ENCODE measurements at places on chromosomes 2 and 18.
A peak's percentile ranks its signal among the peaks of the same experiment; 100 is the strongest.

DNA sequence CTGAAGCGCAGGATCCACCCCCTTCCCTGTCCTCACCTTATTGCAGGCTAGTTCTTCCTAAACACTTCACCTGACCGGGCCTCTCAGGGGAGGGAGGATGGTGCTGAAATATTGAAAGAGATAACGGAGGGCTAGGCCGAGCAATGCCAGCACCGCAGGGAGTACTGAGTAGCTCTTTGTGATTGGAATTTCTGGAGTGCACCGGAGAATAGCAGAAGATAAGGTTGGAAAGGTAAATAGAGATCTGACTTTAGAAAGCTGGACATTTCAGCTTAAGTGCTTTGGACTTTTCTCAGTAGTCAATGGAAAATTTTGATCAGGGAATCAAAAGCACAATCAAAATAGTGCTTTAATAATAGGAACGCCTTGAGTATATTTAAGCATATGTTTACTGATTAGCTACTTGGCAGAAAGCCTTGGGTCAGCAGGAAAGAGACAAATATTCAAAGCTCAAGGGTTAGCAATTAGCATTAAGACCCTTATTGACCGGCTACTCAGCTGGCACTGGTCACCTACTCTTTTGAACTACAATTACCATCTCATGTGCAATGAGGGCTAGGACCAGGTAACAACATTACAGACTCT, 142.9 kb upstream of the NDUFV2 start:
- DNase-seq, result no peak

DNA sequence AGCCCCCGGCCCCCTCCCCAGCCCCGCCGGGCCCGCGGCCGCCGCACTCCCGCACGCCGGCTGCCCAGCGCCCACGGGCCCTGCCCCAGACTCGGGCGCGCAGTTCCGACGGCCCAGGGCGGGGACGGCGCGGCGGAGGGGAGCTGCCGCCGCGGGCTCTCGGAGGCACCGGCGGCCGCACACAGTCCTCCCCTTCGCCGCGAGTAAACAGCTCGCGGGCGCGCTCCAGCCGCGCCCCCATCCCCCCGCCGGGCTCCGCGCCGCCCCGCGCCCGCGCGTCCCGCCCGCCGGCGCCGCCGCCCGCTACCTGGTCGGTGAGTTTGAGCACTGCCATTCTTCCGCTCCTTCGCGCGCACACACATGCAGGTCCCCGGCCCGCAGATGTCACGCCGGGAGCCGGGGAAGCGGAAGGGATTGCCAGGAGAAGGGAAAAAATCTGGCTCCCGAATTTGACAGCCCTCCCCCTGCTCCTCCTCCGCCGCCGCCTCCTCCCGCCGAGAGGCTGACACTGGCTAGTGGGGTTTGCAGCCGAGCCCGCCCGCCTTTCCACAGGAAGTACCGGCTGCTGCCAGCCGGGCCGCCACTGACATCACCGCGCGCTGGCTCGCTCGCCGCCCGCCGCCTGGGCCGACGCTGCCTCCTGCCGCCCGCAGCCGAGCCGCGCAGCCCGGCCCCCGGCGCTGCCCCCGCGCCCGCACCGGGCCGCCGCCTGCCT, at the start of gene ANKRD44:
TSS of gene ANKRD44 (minus strand) at position 510 of the 715 bp plus-strand sequence. CDS start at position 334, 176 bp downstream.
- DNase-seq, result peak; percentile 71

- no peak for DNase-seq
Measured at GRCh38 chr2:148725564-148725963, 81.0 kb downstream of the EPC2 start.

GRCh38 chr2:114009205-114009944, 119.5 kb downstream of the ACTR3 start:
- no peak for DNase-seq

DNA sequence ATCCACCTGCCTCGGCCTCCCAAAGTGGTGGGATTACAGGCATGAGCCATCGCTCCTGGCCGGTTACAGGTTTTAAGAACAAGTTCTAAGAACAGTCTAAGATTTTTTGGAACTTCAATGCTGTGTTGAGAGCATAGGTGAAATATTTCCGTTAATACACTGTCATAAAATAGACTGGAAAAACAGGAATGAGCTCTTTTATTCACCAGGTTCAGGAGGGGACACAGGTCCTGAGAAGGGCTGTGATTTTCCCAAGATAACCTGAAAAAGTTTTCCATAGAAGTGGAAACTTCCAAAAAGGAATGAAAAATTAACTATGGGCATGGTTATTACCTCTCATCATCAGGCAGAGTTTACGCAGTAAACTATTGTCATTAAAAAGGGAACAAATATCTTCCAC, 97.6 kb upstream of the TMEM178A start:
- no peak for DNase-seq

- no peak for DNase-seq
Measured at GRCh38 chr2:190110131-190110530, 47.6 kb upstream of the MSTN start.

DNA sequence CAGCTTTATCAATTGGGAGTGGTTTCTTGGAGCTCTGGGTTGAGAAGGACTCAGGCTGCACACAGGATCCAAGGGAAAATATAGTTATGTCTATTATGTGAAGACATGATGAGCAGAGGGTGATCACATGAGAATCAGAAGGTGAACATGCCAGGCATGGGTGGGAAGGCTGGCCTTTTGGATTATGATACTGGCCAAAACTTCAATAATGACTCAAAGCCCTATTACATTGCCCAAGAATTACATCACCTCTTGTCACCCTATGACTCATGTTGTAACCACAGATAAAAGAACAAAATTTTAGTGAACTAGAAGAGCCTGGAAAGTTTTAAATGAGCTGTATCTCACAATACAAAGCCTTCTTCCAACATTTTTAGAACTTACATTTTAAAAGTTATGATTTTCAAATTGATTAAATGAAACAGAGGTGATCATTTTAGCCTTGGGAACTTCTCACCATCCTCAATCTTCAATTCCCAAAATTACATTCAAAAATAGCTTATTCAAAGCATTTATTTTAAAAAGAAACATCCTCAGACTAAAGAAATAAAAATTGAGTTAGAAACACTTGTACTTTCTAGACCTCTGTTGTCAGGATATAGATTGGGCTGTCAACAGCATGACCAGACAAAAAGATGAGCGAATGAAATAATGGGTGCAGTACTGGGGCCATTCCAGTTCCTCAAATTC, 428.3 kb downstream of the MBD2 start:
- no peak for DNase-seq

- DNase-seq, result no peak
Measured at GRCh38 chr2:40168546-40168945, 283.3 kb downstream of the SLC8A1 start.

GRCh38 chr2:150769421-150769820, 282.0 kb upstream of the RND3 start:
- DNase-seq, result no peak

- no peak for DNase-seq
Measured at GRCh38 chr2:166494140-166494624, at the start of gene SCN7A. SCN7A (minus strand) TSS chr2:166494249; CDS start chr2:166477696, 16,553 bp downstream.

DNA sequence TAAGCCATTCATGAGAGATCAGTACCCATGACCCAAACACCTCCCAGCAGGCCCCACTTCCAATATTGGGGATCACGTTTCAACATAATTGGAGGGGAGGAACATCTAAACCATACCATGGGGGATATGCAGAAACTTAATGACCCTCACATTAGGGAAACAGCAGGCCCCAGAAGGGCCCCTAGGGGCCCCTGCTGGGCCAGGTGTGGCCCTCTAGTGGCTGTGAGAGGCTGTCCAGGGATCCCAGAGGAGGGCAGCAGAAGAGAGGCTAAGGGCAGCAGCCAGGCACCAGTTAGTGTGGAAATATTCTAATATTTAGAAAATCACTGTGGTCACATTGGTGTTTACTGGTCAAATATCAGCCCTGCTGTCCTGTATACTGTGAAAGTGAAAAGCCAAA, 49.3 kb upstream of the ANKRD44 start:
- DNase-seq, result no peak

DNA sequence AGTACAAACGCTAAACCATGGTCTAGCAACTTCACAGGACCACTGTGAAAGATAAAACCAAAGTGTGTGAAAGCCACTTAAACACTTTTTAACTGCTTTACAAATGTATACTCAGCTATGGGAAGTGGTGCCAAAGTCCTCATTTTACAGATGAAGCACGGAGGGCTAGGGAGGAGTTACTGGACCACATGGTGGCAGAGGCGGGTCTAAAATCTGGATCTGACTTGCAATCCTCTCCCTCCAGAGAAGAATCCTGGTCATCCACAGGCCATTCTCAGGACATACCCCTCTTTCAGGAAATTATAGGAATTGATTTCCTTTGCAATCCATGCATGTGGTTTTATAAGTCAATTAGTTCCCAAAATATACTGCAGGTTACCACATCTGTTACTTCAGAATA, 84.6 kb upstream of the GYPC start:
- no peak for DNase-seq

- DNase-seq, result no peak
Measured at GRCh38 chr2:135072125-135072997, 20.3 kb downstream of the RAB3GAP1 start.

- DNase-seq, result no peak
Measured at GRCh38 chr2:165568361-165568760, 98.9 kb downstream of the CSRNP3 start.

GRCh38 chr2:173652767-173653431, 298.2 kb downstream of the CDCA7 start:
- DNase-seq, result no peak

- no peak for DNase-seq
Measured at GRCh38 chr2:20106746-20107145, 55.3 kb upstream of the LAPTM4A start.

- no peak for DNase-seq
Measured at GRCh38 chr18:49815927-49816326, 2.6 kb upstream of the ACAA2 start.

- DNase-seq, result no peak
Measured at GRCh38 chr18:50395093-50395492, 20.2 kb downstream of the SKA1 start.

GRCh38 chr2:40488101-40488601, 36.3 kb upstream of the SLC8A1 start:
- DNase-seq, result no peak

GRCh38 chr2:199228887-199229819, 228.6 kb downstream of the SATB2 start:
- DNase-seq, result peak; percentile 7

DNA sequence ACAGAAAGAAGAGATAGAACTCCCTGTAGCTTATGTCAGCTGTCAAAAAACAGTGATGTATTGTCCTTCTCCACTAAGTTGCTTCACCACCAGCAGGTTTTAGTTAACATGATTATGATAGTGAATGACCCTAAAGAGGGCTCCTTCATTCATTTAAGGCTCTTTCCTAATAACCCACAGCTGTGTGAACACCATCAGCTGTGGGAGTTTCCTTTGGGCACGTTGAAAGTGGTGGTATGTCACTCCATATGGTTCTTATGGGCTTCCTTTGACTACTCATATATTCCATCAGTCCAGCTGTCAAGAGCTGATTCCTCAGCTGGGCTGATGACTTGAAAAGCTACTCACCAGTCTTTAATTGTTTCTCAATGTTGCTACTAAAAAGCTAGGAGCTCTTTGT, 210.3 kb downstream of the UBE2E3 start:
- DNase-seq, result no peak

GRCh38 chr2:71545572-71546274, 92.4 kb downstream of the DYSF start:
- DNase-seq, result peak; percentile 17

DNA sequence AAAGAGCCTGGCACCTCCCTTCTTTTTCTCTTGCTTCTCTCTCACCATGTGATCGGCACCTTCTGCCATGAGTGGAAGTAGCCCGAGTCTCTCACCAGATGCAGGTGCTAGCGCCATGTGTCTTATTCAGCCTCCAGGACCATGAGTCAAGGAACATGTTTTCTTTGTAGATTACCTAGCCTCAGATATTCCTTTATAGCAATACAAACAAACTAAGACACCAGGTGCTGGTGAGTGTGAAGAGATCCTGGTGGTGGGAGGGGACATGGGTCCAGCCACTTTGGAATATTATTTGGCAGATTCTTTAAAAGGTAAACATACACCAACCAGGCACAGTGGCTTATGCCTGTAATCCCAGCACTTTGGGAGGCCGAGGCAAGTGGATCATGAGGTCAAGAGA, 5.9 kb upstream of the USP40 start:
- DNase-seq, result no peak

- DNase-seq, result no peak
Measured at GRCh38 chr18:39705362-39705761, 2139.8 kb upstream of the CELF4 start.

GRCh38 chr2:174300114-174300513, 34.6 kb upstream of the SP9 start:
- no peak for DNase-seq

DNA sequence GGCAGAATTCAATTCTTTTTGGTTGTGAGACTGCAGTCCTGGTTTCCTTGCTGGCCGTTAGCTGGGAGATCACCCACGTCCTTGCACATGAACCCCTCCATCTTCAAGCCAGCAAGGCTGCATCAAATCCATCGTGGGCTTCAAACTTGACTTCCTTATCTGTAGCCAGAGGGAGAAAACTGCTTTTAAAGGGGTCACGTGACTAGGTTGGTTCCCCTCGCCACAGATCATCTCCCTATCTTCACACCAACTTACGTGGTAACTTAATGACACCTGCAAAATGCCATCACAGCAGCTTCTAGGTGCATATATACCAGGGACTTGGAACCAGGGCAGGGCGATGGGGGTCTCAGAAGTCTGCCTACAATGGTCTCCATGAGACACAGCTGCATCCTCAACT, 169.5 kb downstream of the MTCL1 start:
- DNase-seq, result no peak

GRCh38 chr2:172445851-172446250, 18.5 kb downstream of the ITGA6 start:
- DNase-seq, result no peak

DNA sequence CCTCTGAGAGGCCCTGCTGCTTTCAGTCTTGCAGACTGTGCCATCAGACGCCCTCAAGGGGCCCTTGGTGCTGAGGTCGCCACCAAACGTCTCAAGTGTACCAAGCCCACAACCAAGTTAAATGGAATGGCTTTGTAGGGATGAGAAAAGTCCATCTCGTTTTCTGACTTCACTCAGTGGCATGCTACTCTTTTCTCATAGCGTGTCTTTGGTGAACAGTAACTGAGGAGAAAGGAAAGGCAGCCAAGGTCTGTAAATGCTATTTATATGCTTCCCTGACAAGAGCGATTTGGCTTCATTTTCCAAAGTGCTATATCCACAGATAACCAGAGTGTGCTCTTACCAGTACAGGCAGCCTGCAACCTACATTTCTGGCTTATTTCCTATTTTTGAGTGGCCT, 123.0 kb downstream of the MTX2 start:
- DNase-seq, result no peak

DNA sequence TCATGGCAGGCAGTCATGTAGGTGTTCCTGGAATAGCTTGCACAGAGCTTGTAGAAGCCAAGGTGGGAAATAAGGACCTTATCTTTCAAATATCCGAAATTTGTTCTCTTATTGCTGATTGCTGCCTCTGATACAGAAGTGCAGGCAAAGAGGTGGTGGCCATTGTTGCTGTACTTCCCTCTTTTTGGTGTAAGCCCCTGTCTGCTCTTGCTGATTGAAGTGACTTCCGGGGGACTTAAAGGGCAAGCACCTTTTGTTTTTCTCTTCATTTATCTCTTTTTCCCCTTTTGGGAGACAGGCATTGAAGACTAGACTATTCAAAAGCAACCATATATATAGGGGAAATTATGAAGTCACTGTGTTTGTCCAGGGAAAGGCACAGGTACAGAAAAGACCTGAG, 131.6 kb upstream of the OTX1 start:
- no peak for DNase-seq
